ENCODE measurements at places on chromosomes 1 and 21.

GRCh38 chr1:67843746-67844145 is 10.5 kb upstream of the GNG12 start:
- DNase-seq = no peak

- no peak for DNase-seq
These were observed 78.2 kb upstream of the CAPZB start for GRCh38 chr1:19563324-19564097.

GRCh38 chr1:58575551-58576324 is 1.3 kb downstream of the TACSTD2 start:
- no peak for DNase-seq

GRCh38 chr1:41855713-41856112 is 63.0 kb downstream of the HIVEP3 start:
- no peak for DNase-seq

- DNase-seq = no peak
These were observed 21.6 kb downstream of the C2CD2 start for GRCh38 chr21:41932191-41932575.

DNA sequence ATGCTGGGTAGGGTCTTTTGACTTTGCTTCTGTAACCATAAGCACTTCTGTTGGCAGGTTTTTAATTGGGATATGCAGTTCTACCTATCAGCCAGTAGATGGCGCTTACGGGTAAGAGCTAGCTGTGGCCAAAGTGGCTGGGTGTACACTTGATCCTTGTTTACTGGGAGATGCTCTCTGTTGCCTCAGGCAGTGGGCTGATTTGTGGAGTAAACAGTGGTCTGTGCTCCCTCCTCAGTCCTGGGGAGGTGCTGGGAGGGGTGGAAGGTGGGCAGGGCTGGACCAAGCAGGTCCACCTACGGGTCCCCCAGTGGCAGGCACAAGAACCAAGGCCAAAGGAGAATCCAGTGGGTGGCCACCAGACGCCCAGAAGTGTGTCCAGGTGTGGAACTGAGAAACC is 43.4 kb downstream of the RALGPS2 start:
- DNase-seq = no peak

- DNase-seq = no peak
These were observed 131.9 kb downstream of the VAV3 start for GRCh38 chr1:107833061-107833460.

- DNase-seq = no peak
These were observed 261.7 kb downstream of the TM2D1 start for GRCh38 chr1:61463220-61463619.

GRCh38 chr1:180961622-180962021 is 48.9 kb downstream of the KIAA1614 start:
- no peak for DNase-seq

GRCh38 chr1:85264150-85264549 is 4.7 kb upstream of the C1orf52 start:
- DNase-seq = no peak

DNA sequence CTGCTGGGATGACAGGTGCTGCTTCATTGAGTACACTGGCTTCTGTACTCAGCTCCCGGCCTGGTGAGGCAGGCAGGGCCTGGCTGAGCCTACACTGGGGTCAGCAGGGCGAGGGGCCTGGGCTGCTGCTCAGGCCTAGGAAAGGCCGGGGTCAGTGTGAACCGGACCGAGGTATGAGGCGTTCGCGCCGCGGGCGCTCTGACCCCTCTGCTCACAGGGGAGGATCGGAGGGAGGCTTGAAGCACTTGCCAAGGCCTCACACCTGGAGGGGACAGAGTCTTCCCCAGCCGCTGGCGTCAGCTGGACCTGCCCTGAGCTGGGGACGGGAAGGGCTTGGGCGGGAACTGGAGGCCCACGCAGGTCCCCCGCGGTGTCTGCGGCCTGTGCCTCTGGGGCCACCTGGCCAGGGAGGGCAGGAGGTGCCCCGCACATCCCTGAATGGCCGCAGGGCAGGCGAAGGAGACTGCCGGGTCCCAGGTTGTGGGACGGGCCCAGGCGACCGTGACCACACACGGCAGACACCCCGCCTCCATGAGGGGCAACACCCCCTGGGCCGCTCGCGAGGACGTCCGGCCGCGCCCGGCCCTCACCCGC is 466 bp downstream of the PEX10 start:
- no peak for DNase-seq

DNA sequence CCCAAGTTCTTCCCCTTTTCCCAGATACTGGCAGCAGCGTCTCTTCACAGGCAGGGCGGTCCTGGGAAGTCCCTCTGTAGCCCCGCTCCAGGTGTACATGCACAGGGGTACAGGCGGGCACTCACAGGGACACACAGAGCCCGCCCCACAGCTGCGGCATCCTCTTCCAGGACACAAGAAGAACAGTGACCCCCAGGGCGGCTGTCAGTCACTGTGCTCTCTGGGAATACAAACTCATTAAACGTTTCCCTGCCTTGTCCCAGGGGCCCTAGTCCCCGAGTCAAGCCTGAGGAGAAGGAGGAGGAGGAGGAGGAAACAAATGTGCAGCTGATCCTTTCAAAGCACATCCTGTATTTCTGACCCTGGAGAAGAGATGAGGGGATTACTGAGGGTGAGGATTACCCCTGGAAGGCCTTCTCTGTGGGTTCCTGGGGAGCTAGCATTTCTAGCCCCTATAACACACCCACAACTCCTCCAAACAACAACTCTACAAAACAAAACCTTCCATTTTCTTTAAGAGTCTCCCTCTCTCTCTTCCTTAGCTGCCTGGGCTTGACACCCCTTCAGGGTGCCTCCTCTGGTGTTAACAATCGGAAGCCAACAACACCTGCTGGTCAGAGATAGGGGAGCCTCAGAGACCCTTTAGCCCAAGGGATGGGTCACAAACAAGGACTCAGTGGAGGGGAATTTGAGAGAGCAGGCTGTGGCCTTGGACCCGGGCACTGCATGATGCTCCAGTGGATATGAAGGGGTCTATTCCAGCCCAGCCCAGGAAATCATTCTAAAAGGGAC is 28.4 kb upstream of the DMBX1 start:
- DNase-seq = no peak

DNA sequence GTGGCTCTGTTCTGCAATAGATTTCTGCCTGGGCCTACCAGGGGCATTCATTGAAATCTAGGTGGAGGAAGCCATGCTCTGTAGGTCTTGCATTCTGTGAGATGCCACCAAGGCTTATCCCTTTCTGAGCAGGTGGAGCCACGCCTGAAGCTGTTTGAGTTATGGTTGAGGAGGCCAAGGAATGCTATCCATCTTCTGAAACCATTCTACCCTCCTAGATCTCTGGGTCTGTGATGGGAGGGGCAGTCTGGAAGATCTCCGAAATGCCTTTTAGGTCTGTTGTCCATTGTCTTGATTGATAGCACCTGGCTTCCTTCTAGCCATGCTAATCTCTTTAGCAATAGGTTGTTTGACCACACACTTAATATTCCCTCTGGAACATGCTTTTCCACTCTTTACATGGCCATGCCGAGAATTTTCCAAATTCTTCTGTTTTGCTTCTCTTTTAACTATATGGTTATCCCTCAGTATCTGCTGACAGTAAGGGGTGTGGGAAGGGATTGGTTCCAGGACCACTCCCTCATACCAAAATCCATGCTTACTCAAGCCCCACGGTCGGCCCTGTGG is 45.2 kb downstream of the AK4 start:
- no peak for DNase-seq

GRCh38 chr1:2496087-2496622 is 20.1 kb downstream of the PLCH2 start:
- no peak for DNase-seq

GRCh38 chr1:38092256-38092655 is 45.7 kb upstream of the POU3F1 start:
- no peak for DNase-seq

GRCh38 chr1:232244426-232244825 is 385.5 kb downstream of the SIPA1L2 start:
- no peak for DNase-seq

GRCh38 chr1:91325456-91325855 is 79.2 kb downstream of the HFM1 start:
- DNase-seq = no peak

DNA sequence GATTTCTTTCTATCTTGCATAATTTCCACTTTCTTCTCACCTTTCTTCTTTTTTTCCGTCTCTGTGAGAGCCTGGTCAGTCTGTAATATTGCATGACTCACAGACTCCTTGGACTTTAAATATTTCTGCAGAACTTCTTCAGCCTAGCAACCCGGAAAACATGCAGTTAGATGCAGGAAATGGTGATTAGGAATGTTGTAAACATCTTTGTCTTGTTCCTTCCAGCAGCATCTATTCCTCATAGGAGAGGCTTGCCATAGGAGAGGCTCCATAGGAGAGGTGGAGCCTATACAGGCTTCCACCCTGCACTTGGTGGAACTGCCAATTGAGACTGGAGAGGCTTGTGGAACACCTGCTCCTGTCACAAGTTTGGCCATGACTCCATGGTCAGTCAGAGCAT is 10.0 kb downstream of the GBP5 start:
- DNase-seq = no peak

DNA sequence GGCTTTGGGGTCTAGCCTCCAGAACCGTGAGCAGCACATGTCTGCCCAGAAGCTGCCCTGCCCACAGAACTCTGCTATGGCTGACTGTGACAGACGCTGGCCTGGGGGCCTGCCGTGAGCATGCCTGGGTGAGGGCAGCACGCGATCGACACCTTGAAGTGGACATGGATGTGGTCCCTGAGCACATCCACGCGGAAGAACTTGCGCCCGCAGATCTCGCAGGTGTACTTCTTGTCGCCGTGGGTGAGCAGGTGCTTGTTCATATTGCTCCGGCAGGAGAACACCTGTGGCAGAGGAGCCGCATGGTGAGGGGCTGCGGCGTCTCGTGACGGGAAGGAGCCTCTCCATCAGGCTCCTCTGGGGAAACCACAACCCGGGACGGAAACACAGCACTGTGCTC is 56.0 kb downstream of the PRDM15 start:
- no peak for DNase-seq

- no peak for DNase-seq
These were observed 16.3 kb upstream of the SDHB start for GRCh38 chr1:17070163-17070525.

- DNase-seq = no peak
These were observed 48.5 kb downstream of the COL18A1 start for GRCh38 chr21:45453308-45453950.

DNA sequence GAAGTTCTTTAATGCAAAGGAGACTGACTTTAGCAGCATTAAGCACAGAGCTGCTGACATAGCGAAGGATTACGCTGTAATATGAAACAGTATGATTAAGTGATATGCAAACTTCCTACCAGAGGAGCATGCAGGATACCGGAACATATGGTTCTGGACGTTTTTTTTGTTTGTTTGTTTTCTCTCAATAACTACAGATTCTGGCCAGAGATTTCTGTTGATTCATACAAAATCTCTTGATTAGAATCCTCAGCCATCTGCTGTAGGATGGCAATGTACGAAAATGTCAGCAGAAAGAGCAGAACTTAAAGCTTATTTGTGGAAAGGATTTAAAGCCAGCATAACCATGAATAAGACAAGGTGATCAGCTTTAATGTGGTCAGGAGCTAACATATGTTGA is 970.7 kb downstream of the KCNT2 start:
- DNase-seq = no peak

DNA sequence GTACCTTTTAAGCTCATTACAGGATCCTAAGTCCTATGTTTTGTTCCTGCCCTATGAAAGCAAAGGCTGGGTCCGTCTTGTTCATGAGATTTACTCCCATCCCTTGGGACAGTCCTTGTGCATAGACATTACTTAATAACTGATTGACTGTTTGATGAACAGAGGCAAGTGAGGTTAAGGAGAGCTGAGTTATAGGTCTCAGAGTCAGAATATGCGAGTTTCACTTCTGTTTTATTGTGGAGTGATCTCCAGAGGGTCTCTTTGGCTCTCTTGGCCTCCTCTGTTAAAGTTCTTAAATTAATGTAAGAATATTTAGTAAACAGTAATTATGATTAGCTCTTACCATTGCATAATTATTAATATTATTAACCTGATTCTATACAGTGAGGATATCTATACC is 52.6 kb downstream of the BRINP2 start:
- no peak for DNase-seq

GRCh38 chr1:91552091-91552490 is 51.4 kb downstream of the CDC7 start:
- no peak for DNase-seq

GRCh38 chr1:159008744-159009188 is 941 bp upstream of the IFI16 start:
- no peak for DNase-seq

- no peak for DNase-seq
These were observed 21.8 kb downstream of the RSPH1 start for GRCh38 chr21:42474043-42474831.

DNA sequence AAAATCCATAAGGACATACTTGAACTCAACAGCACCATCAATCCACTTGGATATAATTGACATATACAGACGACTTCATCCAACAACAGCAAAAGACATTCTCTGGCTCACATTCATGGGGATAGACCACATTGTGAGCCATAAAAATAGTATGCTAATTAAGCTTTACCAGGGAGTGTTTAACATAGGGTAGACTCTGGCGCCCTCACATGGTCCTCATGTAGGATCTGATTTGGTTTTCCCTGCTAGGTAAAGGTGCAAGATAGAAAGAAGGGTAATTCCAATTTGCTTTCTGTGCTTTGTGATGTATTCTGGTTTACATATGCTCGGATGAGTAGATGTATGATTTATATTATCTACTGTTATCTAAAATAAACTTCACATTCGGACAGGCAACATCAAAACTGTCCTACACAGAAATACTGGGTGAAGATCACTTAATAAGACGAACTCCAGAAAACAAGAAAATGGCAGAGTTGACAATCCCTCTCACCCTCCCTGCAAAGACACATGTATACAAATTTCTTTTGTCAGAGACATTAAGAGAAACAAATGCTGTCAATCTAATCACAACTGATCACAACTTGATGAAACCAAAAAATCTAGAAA is 27.7 kb downstream of the CR1L start:
- DNase-seq = peak; percentile 1

DNA sequence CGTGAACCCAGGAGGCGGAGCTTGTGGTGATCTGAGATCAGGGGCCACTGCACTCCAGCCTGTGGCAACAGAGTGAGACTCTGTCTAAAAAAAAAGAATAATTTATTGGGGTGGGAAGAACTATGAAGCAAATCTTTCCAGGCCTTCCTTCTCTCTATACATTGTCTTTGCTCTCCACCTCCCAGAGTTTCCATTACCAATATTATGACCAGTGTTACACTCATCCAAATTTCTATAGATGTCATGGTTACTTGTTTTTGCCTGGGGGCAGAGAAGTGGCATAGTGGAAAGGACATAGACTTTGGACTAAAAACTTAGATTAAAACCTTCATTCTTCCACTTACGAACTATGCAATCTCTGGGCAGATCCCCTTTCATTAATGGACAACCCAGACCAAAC is 10.1 kb downstream of the FASLG start:
- no peak for DNase-seq

GRCh38 chr1:46179138-46180081 is 3.1 kb upstream of the P3R3URF start:
- peak; percentile 68 for DNase-seq

- DNase-seq = no peak
These were observed 70.1 kb downstream of the EPHB2 start for GRCh38 chr1:22780696-22781095.

- no peak for DNase-seq
These were observed 17.3 kb upstream of the C1orf159 start for GRCh38 chr1:1132956-1133750.

Measured in NCI-H1930 (cell line).